ENCODE measurements at places on chromosomes 4 and X.

DNA sequence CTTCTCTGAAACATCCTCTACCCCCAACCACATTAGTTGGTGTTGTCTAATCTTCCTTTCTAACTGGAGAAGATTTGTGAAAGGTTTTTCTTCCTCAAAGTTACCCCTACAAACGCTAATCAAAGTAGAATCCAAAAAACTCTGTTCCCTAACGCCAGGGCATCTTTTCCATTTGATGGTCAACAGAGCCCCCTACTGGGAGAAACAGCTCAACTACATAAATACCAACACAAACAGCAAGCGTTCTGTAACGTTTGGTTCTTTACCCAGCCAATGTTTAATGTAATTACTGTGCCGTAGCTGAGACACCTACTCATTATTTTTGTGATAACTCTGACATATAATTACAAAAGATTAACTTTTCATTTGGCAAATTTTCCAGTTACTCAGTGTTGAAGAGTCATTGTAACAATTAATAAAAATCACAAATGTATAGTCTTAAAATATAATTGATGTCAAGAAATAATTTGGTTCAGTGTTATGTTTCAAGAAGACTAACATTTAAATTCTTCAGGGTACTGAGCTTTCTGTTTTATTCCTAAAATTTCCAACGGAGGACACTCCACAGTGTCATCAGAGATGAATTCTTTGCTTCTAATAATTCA, 94.9 kb upstream of the TBC1D9 start:
- H3K27me3 ChIP-seq, result no peaks in the 10 kb centered on the region
- H3K36me3 ChIP-seq, result no peaks in the 10 kb centered on the region
- peak; percentile 65 for DNase-seq
- H3K4me1 ChIP-seq, result no peaks in the 10 kb centered on the region
- no peak overlapping the region for H3K4me3 ChIP-seq

GRCh38 chrX:133307637-133308498, 89.7 kb upstream of the TFDP3 start:
- no peak for DNase-seq
- no peaks in the 10 kb centered on the region for H3K36me3 ChIP-seq
- no peak overlapping the region for H3K27ac ChIP-seq
- H3K27me3 ChIP-seq, result no peaks in the 10 kb centered on the region

- H3K27me3 ChIP-seq, result no peaks in the 10 kb centered on the region
- H3K4me3 ChIP-seq, result no peak overlapping the region
- H3K27ac ChIP-seq, result no peak overlapping the region
Measured at GRCh38 chr4:60033826-60034225, 1166.3 kb upstream of the ADGRL3 start.

GRCh38 chrX:312621-313331, 5.8 kb downstream of the GTPBP6 start:
- no peak overlapping the region for H3K27ac ChIP-seq
- H3K27me3 ChIP-seq, result no peaks in the 10 kb centered on the region
- no peaks in the 10 kb centered on the region for H3K4me1 ChIP-seq
- no peak for DNase-seq
- H3K4me3 ChIP-seq, result no peak overlapping the region

DNA sequence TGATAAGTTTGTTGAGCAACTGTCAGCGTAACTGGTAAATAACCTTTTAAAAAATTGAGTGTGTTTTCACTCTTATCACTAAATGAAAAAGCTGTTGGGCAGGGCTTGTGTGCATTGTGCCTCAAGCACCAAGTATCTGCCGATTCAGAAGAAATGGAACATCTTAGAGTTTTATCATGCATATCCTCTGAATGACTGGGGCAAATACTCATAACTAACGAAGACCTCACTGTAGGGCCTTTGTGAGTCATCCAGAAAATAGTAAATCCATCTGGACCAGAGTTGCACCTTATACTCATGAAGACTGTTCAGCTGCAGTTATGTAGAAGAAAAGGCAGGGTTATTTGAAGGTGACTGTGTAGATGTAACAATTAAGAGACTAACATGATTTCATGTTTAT, 222.1 kb downstream of the CAMK2D start:
- H3K4me1 ChIP-seq, result no peaks in the 10 kb centered on the region
- no peak for DNase-seq

DNA sequence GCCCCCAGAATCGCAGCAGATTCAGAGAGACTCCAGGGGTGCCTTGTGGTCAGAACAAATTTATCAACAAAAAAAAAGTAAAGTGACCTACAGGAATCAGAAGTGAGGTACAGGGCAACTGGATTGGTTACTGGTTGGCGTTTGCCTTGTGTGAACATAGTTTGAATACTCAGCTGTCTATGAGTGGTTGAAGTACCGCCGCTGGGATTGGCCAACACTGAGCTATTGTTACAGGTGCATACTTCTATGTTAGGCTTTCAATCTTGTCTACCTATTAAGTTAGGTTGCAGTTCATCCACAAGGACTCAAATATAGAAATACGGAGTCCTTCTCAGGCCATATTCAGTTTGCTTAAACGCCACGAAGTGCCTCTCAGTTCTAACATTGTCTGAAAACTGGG, 993.5 kb upstream of the PRKX start:
- no peaks in the 10 kb centered on the region for H3K36me3 ChIP-seq
- no peaks in the 10 kb centered on the region for H3K27me3 ChIP-seq
- no peak for DNase-seq
- H3K4me1 ChIP-seq, result no peaks in the 10 kb centered on the region

- H3K27ac ChIP-seq, result no peak overlapping the region
- H3K4me1 ChIP-seq, result no peaks in the 10 kb centered on the region
- H3K36me3 ChIP-seq, result no peaks in the 10 kb centered on the region
- DNase-seq, result no peak
- H3K27me3 ChIP-seq, result no peaks in the 10 kb centered on the region
- H3K4me3 ChIP-seq, result no peak overlapping the region
Measured at GRCh38 chr4:156659570-156659969, 312.0 kb downstream of the PDGFC start.

DNA sequence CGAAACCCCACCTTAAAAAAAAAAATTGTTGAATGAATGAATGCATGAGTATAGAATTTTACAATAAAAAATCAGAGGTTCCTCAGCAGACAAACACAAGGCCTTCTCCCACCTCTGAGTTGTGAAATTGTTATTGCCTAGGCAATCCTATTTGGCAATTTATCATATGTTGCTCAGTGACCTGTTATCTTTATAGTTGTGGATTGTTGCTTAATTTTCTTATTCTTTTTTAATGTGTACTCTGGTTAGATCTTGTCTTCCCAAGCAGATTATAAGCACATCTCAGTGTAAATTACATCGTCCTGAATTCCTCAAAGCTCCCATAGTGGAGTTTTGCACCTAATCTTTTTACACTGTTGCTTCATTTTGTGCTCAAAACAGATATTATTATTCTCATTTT, 71.9 kb downstream of the RBM47 start:
- no peaks in the 10 kb centered on the region for H3K27me3 ChIP-seq
- no peak for DNase-seq
- H3K4me3 ChIP-seq, result no peak overlapping the region
- H3K4me1 ChIP-seq, result no peaks in the 10 kb centered on the region
- H3K36me3 ChIP-seq, result no peaks in the 10 kb centered on the region

- no peak overlapping the region for H3K27ac ChIP-seq
- H3K27me3 ChIP-seq, result no peaks in the 10 kb centered on the region
- no peaks in the 10 kb centered on the region for H3K36me3 ChIP-seq
- no peak for DNase-seq
Measured at GRCh38 chr4:66795724-66796123, 749.6 kb downstream of the CENPC start.

DNA sequence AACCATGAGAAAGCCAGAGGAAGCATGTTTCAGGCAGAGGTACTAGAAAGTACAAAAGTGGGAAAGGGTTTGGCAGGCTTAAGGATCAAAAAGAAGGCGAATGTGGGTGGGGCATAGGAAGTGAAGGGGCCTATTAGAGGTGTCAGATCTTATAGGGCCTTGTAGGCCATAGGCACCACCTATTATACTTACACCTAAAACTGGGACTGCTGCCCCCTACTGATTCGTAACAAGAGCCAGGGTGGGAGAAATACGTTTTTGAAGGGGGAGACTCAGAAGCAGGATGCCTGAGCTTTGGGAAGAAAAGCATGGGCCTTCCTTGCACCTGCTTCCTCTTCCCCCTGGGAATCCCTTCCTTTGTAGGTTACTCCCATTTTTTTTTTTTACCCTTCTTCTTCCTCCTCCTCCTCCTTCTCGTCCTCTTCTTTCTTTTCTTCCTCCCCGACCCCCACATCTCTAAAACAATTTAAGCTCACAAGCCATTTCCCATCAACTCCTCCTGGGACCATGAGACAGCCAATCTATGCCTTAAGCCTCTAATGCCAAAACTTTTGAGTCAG, 40.7 kb upstream of the GPC3 start:
- H3K36me3 ChIP-seq, result no peaks in the 10 kb centered on the region
- no peak overlapping the region for H3K4me3 ChIP-seq
- H3K4me1 ChIP-seq, result no peaks in the 10 kb centered on the region
- H3K27ac ChIP-seq, result no peak overlapping the region

- H3K4me1 ChIP-seq, result no peaks in the 10 kb centered on the region
- no peak overlapping the region for H3K27ac ChIP-seq
- no peak for DNase-seq
- no peaks in the 10 kb centered on the region for H3K27me3 ChIP-seq
- no peaks in the 10 kb centered on the region for H3K36me3 ChIP-seq
- H3K4me3 ChIP-seq, result no peak overlapping the region
Measured at GRCh38 chrX:33726281-33727160, 405.6 kb downstream of the FAM47A start.

GRCh38 chrX:96621811-96622210, 62.8 kb upstream of the DIAPH2 start:
- H3K4me3 ChIP-seq, result no peak overlapping the region
- H3K4me1 ChIP-seq, result no peaks in the 10 kb centered on the region
- no peak overlapping the region for H3K27ac ChIP-seq

DNA sequence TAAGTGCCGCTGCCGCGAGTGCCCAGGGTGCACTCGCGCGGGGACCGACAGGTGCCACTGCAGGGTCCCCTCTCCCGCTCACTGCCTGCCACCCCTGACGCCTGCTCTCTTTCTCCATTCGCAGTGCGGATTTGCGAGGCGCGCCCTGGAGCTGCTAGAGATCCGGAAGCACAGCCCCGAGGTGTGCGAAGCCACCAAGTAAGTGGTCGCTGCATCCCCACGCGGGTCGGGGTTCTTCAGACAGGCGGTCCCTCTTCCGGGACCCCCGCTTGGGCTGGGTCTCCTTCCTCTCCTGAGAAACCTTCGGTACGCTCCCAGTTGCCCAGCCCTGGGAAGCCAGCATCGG, 547 bp downstream of the GUCY1A1 start:
- no peaks in the 10 kb centered on the region for H3K36me3 ChIP-seq
- no peaks in the 10 kb centered on the region for H3K27me3 ChIP-seq
- peak; percentile 19 for DNase-seq
- H3K27ac ChIP-seq, result peak overlapping the region; percentile 75

DNA sequence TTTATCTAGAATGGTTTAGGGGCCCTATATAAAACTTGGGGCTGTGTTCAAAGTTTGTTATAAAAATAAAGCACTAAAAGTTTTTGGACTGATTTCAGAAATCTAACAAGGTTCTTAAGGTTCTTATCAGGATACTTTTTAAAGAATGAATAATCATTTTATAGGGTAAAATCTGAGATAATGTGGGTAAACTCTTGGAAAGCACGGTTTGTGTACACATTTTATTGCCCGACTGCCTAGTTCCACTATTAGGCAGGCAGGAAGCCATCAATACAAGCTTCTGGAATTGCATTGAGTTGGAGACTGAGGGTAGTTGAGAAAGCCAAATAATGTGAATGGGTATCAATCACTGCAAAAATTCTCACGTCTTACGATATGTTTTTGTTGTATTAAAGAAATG, 331.0 kb upstream of the PITX2 start:
- H3K36me3 ChIP-seq, result no peaks in the 10 kb centered on the region
- no peaks in the 10 kb centered on the region for H3K4me1 ChIP-seq
- no peak overlapping the region for H3K4me3 ChIP-seq
- DNase-seq, result no peak
- no peak overlapping the region for H3K27ac ChIP-seq

DNA sequence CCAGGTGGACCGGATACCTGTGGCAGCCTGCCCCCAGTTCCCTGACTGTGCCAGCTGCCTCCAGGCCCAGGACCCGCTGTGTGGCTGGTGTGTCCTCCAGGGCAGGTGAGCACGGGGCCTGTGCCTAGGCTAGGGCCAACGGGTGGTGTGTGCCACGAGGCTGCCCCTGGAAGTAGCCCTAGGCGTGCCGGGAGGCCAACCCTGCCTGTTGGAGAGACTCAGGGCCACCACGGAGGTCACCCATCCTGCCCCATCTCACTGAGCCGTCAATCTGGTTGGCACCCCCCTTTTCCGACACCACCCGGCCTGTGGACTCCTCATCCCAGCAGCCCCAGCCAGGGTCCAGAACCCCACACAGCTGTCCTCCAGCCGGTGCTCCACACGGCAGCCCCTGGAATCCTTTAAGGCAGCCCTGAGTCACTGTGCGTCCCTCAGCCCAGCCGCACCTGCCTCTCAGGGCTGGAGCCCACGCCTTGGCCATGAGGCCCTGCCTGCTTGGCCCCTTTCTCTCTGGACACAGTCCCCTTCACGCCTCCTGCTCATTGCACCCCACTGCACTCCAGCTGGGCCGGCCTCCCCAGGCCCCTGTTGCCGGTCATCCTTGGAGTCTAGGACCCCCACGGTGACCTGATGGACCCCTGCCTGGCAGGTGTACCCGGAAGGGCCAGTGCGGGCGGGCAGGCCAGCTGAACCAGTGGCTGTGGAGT, 5.3 kb downstream of the PLXNB3 start:
- no peak for DNase-seq
- peaks cover 3% of the 10 kb centered on the region for H3K27me3 ChIP-seq
- no peak overlapping the region for H3K27ac ChIP-seq
- H3K36me3 ChIP-seq, result no peaks in the 10 kb centered on the region

GRCh38 chrX:46770817-46771163, 11.9 kb upstream of the SLC9A7 start:
- H3K36me3 ChIP-seq, result no peaks in the 10 kb centered on the region
- H3K27me3 ChIP-seq, result no peaks in the 10 kb centered on the region
- H3K4me1 ChIP-seq, result no peaks in the 10 kb centered on the region
- no peak for DNase-seq
- no peak overlapping the region for H3K4me3 ChIP-seq

GRCh38 chr4:69056921-69057550, 39.2 kb upstream of the UGT2B7 start:
- H3K27ac ChIP-seq, result peak overlapping the region; percentile 71
- H3K4me1 ChIP-seq, result peaks cover 4% of the 10 kb centered on the region
- no peak for DNase-seq
- no peak overlapping the region for H3K4me3 ChIP-seq
- H3K36me3 ChIP-seq, result no peaks in the 10 kb centered on the region

GRCh38 chrX:77771601-77772000, 14.4 kb downstream of the ATRX start:
- H3K4me1 ChIP-seq, result no peaks in the 10 kb centered on the region
- H3K27ac ChIP-seq, result no peak overlapping the region
- H3K4me3 ChIP-seq, result no peak overlapping the region
- no peaks in the 10 kb centered on the region for H3K27me3 ChIP-seq

DNA sequence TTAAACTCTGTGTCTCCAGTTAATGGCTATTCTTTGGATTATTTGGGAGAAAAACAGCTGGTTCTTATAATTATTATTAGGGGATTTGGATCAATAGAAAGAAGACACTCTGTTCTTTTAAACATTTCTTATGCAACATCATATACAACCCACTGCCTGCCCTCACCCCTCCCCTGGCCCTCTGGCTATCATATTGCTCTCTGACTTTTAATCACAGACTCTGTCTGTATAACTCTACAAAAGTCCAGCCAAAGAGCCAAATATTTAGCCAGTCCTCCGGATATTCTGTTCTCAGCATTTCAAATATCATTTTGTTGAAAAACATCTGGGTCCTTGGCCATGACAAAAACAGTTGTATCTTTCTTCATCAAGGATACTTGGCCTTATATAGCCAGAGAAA, 19.0 kb upstream of the PACRGL start:
- DNase-seq, result no peak
- no peak overlapping the region for H3K4me3 ChIP-seq
- H3K4me1 ChIP-seq, result no peaks in the 10 kb centered on the region

- no peaks in the 10 kb centered on the region for H3K27me3 ChIP-seq
- no peak overlapping the region for H3K4me3 ChIP-seq
- no peaks in the 10 kb centered on the region for H3K36me3 ChIP-seq
- no peak for DNase-seq
Measured at GRCh38 chr4:81319657-81320056, 104.6 kb upstream of the PRKG2 start.

All from colonic mucosa (tissue), 4 donors.